Stomach (tissue), 19 donors: ENCODE measurements at places on chromosomes 1 and 21. TPM values are rescaled to one million over a fixed set of nuclear protein-coding genes. Genes with fewer than 3 reads are reported as not detected.

DNA sequence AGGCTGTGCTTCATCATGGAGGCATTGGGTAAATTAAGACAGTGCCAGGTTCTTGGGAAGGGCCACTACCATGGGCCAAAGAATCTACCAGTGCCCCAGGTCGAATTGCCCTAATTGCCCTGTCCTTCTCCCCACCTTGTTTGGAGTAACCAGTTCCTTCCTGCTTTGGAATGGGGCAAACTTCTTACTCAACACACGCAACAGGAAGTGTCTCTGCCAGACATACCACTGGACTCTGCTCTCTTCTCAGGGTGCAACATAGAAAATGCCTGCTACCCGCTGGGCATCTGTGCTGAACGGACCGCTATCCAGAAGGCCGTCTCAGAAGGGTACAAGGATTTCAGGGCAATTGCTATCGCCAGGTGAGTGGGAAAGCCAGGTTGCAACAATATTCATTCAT, 15.8 kb downstream of the CDA start:
- no peaks in the 10 kb centered on the region for H3K27me3 ChIP-seq
- H3K36me3 ChIP-seq: no peaks in the 10 kb centered on the region
- no peak overlapping the region for H3K4me3 ChIP-seq
- no peak for DNase-seq

DNA sequence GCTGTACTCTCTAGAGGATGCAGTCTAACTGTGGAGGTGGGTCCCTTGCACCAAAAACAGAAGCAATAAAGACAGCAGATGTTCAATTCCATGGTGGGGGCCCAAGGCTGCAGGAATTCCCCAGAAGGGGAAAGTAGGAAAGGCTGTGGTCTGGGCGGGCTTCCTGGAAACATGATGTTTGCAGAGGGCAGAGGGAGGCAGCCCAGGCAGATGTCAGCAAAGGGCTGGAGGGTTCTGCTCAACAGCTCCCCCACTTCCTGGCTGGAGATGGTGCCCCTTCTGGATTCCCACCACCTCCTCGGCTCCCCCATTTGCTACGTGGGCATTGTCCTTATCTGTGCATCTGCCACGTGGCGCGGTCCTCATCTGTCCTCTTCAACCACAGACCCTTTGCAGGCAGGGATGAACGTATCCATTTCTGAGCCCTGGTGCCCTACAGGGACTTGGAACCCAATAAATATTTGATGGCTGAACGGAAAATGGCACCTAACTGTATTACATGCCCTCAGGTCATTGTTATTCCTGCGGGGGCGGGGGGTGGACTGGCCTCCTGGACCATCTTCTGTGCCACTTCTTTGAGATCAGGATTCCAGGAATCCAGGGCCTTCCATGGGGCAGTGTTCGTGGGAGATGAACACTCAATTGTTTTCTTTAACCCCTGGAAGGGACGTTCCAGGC, 8.4 kb upstream of the GUCA2B start:
- H3K27me3 ChIP-seq: peaks cover 23% of the 10 kb centered on the region
- DNase-seq: no peak

KLF17 gene
- total RNA-seq: not detected

LCE2B gene
- total RNA-seq: not detected
